ENCODE measurements at places on chromosomes 1 and 21. TPM values are rescaled to one million over a fixed set of nuclear protein-coding genes. Genes with fewer than 3 reads are reported as not detected.

DNA sequence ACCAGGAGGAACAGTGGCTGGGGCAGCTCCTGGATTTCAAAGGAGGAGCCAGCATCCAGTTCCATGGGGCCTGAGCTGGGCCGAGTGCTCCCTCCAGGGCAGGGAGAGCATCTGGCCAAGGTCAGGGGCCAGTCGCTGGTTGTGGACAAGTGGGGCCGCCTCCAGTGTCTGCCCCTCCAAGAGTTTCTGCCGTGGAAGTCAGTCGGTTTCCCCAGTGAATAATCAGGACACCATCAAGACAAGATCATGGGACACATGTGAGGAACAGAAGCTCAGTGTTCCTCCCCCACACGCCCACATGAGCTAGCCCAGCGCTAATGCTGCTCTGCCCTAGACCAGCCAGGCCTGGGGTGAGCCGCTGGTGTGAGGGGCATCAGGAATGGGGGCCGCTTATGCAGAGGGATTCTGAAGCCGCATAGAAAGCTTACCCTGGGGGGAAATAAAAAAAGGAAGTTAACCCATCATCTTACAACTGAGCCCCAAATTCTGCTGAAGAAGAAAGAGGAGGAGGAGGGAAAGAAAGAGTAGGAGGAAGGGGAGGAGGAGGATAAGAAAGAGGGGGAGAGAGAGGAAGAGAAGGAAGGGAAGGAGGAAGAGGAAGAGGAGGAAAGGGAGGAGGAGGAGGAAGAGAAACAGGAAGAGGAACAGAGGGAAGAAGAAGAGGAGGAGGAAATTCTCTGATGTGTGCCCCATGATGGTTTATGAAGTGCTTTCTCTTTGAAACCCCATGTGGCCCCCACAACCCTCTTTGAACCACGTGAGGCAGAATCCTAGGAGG is 198.4 kb downstream of the MATN1 start:
- DNase-seq = no peak

- no peak for DNase-seq
These were observed 8.3 kb downstream of the NT5C1A start for GRCh38 chr1:39663559-39663958.

- DNase-seq = no peak
These were observed 319.2 kb downstream of the SMYD3 start for GRCh38 chr1:246187834-246188372.

DNA sequence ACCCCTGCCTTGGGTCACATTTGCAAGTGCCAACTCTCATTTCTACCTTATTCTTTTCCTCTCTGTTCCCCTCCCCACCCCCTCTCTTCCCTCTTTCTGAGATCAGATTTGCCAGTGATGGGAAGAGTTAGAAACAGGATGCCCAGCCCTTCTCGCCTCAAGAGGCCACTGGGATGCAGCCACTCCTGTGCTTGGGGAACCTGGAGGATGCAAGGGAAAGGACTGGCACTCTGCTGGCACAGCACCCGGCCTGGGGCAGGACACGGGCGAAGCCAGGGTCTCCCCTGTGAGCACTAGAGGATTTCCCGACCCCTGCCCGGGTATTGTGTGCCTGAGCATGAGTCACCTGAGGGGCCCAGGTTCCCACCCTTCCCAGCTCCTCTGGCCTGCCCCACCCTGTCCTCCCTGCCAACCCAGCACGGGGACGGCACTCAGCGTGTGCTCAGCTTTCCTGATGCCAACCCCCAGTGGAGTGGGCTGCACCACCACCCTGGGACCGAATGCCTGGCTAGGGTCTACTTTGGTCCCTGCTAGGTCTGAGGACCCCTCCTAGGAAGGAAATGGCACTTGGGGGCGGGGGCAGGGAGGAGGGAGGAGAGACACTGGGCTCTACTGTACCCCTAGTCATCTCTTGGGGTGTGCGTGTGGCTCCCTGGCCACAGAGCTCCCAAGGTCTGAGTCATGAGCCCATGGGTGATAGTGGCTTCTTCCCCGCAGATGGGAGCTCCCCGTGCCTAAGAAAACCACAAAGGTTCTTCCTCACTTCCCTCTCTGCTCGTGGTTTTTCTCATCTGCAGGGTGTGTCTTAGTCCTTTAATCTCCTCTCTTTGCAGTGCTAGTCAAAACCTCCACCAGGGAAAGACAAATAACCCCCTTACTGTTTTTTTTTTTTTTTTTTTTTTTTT is 12.4 kb downstream of the LMNA start:
- DNase-seq = no peak

Gene RNF186
- 29.3 TPM for total RNA-seq

DNA sequence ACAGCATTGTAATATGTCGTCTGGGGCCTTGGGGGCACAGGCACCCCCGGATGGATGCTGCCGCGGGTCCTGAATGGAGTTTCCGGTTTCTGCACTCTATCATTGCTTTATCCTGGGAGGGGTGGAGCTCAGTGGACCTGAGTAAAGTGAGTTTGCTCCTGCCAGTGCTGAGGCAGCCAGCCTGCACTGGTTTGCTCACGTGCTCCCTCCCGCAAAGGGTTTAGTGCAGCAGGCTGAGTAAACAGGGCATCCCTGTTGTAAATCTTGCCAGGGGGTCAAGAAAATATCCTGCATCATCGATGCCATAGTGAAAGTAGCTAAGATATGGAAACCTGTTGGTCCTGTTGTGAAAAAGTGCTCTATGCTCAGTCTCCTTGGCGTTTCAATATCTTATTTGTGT is 85.6 kb upstream of the BRINP3 start:
- no peak for DNase-seq

Gene TMPRSS15
- total RNA-seq = not detected

DNA sequence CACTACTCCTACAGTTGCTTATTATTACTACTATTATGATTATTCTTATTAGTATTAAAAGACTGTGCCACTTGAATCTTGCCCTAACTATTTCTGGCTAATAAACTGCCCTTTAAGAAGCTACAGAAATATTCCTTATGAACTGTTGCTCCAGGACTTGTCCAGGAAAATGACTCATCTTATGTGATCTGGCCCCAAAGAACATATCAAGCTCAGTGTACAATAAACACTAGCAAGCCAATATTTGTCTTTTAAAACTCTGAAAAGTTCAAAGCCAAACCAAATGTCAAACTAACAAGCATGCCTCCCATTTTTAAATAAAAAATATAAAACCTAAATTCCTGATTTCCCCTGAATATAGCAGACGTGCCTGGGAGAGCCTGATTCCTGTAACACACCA is 88.7 kb upstream of the SIM2 start:
- DNase-seq = no peak

DNA sequence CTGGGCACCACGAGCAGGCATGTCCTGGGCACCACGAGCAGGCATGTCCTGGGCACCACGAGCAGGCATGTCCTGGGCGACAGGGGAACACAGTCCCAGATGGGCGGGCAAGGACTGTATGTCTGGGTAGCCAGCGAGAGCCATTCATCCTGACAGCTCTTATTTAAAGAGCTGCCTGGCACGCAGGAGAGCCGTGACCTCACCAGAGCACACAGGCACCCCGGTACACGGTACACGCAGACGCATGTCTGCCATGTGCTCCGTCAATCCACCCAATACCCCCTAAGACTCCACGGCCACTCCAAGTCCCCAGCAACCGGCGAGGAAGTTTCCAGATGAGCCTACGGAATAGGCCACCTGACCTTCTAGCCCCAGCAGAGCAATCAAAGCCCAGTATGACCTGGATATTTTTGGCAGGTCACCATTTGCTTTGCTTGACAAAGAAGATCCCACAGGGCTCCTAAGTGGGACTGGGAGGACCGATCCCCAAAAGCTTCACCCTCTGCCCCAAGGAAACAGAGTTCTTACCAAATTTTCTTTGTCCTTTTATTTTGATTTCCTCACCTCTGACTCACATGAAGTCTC is 51.7 kb downstream of the CASZ1 start:
- DNase-seq = no peak

- no peak for DNase-seq
These were observed 50.9 kb downstream of the ACTL8 start for GRCh38 chr1:17805869-17806684.

- no peak for DNase-seq
These were observed 70.8 kb upstream of the COA6 start for GRCh38 chr1:234302354-234302962.

- DNase-seq = no peak
These were observed 7.6 kb upstream of the GBP4 start for GRCh38 chr1:89206373-89206772.

- no peak for DNase-seq
These were observed 4.2 kb downstream of the S100A13 start for GRCh38 chr1:153623101-153623500.

GRCh38 chr1:167777269-167777650 is 55.5 kb downstream of the MPZL1 start:
- no peak for DNase-seq

- DNase-seq = no peak
These were observed 87.7 kb downstream of the KCNJ6 start for GRCh38 chr21:37828556-37828955.

Gene CHODL
- not detected for total RNA-seq

DNA sequence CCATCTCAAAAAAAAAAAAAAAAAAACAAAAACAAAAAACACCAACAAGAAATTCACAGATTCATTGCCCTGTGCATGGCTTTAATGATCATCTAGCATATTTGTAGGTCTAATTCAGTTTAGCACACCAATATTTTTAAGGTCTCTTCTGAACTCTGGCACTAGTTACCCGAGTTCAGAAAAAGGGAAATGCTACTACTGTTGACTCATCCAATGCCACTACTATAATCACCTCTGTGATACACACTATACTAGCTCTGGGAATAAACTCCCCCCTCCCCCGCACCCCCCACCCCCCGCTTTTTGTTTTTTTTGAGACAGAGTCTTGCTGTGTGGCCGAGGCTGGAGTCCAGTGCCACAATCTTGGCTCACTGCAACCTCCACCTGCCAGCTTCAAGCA is 55.6 kb downstream of the FBXO42 start:
- no peak for DNase-seq

Gene SLC9C2
- not detected for total RNA-seq
